ENCODE measurements at places on chromosomes 3 and 15.

DNA sequence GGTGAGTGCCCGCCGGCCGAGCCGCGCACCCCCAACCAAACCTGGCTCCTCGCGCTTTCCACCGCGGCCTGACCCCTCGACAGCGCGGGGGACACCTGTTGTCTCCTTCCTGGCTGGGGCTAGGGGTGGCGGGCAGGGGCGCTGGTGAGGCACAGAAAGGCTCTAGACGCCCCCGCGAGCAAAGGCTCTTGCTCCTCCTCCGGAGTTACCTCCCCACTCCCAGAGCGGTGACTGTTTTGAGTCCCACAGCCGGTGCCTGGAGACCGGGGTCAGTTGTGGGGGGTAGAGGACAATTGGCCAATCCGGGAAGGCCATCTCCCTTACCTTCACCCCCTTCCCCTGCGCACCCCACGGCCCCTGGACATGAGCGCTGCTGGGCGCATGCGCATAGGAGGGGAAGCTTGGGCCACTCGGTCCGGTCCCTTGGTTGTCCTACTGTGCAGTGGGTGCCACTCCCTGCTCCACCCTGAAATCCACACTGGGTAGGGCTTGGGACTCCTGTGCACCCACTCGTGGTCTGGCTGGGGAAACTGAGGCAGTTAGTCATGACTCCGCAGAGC lies 554 bp downstream of the CHST13 start:
- DNase-seq: peak; percentile 56

- no peak for DNase-seq
These were observed 84.8 kb downstream of the XXYLT1 start for GRCh38 chr3:195186041-195186709.

DNA sequence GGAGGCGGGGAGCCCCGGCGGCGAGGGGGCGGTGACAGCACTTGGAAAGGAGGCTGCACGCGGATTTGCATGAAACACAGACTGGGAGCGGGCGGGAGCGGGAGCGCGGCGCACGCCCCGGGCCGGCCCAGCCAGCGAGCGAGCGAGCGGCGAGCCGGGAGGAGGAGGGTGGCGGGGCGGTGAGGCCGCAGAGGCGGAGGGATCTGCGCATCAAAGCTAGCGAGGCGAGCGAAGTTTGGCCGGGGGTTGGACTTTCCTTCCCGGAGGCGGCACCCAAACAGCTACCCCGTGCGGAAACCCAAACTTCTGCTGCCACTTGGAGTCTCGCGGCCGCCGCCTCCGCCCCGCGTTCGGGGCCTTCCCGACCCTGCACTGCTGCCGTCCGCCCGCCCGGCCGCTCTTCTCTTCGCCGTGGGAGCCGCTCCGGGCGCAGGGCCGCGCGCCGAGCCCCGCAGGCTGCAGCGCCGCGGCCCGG lies at the start of gene SMAD3:
Gene SMAD3, plus strand, starts transcription at position 72 of the 475 bp plus-strand sequence. CDS start 553 bp downstream, outside the sequence.
- DNase-seq: peak; percentile 89

DNA sequence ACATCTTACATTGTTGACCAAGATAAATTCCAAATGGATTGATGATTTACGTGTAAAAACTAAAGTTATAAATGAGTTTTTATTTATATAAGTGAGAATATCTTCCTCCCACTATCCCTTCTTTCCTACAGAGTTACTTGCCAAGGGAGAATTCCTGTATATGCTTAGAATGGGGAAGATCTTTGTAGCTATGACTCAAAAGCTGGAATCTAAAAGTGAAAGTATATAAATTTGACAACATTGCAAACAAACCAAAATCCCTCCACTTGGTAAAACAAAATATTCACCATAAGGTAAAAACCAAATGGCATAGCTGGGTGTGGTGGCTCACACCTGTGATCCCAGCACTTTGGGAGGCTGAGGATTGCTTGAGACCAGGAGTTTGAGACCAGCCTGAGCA lies 52.7 kb upstream of the GCNT3 start:
- DNase-seq: no peak

DNA sequence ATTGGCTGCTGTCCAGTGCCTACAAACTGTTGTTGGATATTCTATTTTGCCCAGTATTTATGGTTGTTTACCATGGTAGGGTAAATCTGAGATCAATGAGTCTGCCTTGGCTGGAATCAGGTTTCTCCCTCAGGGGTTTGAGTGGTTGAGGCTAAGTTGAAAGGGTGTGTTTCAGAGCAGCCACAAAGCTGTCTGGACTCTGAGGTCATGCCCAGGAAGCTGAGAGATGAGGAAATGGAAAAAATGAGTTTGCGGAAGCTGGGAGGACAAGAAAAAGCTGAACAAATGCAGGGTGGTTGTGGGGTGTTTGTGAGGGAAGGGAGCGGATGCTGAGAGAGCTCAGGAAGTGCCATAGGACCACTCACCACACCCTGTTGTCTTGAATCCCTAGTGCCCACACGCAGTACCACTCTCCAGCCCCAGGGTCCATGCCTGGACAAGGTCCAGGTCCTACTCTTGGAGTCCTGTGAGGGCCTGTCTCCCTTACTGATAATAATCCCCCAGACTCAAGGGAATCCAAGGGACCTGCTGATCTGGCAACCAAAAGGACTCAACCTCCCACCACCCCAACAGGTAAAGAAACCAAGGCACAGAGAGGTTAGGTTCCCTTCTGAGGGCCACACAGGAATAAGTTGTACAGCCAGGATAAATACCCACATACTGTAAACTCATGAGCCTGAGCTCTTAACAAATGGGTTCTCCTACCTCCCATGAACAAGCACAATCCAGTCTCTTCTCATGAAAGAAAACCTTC lies 81.6 kb downstream of the PPCDC start:
- DNase-seq: peak; percentile 88

DNA sequence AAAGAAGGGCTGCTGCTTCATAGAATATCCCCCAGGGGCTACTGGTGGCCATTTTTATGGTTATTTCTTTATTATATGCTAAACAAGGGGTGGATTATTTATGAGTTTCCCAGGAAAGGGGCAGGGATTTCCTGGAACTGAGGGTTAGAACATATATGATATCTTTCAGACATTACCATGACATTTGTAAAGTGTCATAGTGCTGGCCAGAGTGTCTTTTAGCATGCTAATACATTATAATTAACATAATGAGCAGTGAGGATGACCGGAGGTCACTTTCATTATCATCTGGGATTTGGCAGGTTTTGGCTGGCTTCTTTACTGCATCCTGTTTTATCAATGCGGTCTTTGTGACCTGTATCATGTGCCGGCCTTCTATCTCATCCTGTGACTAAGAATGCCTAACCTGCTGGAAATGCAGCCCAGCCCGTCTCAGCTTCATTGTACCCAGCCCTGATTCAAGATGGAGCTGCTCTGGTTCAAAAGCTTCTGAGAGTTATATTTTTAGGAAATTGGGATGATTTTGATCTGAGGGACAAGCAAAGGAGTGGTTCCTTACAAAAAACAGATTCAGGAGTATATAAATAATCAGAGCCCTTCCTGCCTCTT lies 9.1 kb upstream of the ZBTB20 start:
- DNase-seq: no peak

DNA sequence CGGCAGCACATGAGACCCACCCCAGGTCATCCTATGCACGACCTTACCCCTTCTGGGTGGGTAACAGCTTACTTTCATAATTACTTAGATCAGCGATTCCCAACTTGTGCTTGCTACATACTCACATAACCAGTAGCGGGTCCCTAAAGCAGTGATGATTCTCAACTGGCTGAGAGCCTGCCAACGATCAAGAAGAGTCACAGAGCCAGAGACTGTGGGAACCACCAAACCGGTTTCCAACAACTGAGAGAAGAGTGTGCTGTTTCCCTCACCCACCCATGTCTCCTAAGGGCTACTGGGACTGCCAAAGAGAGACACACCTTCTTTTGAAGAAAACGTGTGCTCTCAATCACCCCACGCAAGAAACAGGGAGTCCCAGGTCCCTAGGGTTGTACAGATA lies 12.0 kb upstream of the XXYLT1 start:
- no peak for DNase-seq

DNA sequence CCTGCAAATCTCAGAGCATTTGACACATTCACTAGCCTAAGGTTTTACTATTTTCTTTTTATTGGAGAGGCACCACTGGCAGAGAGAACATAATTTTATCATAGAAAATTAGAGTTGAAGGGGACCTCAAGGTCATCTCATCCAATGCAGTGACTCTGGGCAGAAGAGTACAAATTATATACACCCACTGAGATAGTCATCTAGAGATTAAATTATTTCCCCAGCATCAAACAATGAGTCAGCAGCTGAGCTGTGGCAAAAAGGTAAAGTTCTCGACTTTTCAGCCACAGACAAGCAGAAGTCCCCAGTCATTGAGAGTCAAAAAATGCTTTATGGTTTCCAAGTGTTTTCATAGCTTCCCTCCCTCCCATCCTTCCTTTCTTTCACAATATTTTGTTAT lies 39.3 kb upstream of the SEMA6D start:
- no peak for DNase-seq

DNA sequence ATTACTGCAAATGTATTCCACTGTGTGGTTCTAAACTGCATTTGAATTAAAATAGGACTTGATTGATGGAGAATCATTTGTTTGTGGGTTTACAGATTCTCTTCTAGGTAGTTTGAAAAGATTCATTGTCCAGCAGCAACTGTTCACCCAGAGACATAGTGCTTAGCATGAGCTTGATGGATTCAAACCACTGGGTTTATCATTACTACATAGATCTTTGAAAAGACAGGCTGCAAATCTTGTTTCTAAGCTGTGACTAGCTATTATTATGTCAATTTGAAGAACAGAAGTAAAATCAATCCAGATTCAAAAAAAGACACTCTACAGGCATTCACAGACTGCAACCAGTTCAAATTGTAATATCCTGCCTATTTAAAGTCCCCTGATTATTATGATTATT lies 49.8 kb downstream of the MBNL1 start:
- DNase-seq: no peak

- no peak for DNase-seq
These were observed 75.0 kb upstream of the WNT7A start for GRCh38 chr3:13954741-13955483.

- DNase-seq: no peak
These were observed 16.1 kb downstream of the CHAC1 start for GRCh38 chr15:40969363-40969762.

GRCh38 chr15:66374179-66374578 lies 12.5 kb upstream of the MAP2K1 start:
- DNase-seq: no peak

GRCh38 chr3:182636646-182637045 lies 156.7 kb upstream of the ATP11B start:
- DNase-seq: no peak
